ENCODE measurements at places on chromosomes 11 and 22.

DNA sequence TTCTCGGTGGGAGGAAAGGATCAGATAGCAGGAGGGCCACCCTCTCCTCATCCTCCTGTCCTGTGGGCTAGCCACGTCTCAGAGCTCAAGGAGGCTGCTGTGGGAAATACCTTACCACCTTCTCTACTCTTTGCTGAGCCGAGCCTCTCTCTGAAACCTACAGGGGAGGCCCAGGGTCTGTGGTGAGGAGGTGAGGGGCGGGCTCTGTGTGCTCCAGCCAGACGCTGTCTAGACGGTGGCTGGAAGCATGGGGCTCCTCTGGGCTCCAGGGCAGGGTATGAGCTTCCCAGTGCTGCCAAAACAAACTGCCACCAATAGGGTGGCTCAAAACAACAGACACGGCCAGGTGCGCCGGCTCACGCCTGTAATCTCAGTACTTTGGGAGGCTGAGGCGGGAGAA is 5.5 kb upstream of the TMPRSS6 start:
- no peak for DNase-seq

DNA sequence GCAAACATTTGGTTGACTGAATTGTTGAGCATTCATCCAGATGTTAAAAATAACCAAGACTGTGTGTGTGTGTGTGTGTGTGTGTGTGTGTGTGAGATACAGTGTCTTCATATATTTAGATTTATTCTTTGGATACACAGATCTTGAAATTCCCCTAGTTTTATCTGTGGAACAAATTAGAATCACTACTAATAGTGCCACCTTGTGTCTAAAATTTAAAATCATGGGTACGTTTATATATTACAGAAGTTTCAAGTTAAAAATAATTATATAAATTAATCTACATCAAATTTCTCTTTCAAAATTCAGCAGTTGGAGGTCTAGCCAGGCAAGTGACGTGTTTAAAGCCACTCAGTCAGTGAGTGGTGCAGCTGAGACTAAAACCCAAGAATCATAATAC is 1566.2 kb upstream of the TENM4 start:
- no peak for DNase-seq

- no peak for DNase-seq
These were observed 17.5 kb upstream of the ARAP1 start for GRCh38 chr11:72769680-72770079.

DNA sequence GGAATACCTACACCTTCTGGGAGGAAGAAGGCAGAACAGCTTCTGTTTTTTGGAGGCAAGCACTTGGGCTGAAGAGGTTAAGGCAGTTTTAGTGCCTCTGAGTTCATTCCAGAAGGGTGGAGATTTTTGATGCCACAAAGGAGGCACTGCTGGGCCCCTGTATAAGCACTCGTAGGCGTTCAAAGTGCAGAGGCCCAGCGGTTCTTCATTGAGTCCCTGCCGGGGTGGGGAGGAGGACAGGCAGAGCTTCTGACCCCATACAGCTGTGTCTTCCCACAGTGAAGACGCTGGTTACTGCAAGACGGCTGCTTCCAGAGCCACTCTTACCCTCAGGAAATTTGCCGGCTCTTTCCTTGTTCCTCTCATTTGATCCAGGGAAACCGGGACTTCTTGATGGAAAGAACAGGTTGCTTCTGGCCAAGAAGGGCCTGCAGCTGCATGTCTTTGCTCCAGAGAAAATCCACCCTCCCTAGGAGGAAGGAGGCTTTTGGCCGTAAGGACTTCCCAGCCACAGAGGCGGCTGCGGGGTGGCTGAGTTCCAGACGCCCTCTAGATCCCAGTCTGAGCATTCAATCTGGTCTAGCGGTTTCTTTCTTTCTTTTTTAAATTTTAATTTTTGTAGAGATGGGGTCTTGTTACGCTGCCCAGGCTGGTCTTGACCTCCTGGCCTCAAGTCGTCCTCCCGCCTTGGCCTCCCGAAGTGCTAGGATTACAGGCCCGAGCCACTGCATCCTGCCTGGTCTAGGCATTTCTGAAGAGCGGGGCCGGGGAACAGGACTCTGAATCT is 9.4 kb downstream of the ADAMTS15 start:
- no peak for DNase-seq

- DNase-seq: no peak
These were observed 19.4 kb downstream of the NFAM1 start for GRCh38 chr22:42412744-42413333.

GRCh38 chr11:76736773-76737495 is 46.2 kb upstream of the TSKU start:
- no peak for DNase-seq

DNA sequence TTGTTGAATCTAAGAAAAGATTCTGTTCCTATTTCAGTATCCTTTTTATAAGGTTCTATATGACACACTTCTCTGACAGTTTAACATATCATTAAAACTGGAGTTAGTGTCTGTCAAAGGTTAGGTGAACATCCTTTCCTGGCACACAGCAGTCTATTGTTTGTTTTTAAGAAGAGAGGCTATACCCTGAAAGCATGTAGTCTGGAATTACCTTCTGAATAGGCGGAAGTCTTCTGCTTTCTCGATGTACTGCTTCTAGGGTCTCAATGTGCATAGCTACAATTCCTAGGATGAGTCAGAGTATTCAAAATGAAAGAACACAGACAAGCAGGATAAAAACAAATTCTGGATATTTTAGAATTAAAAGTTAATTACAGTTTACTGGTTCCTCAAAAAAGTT is 188.6 kb downstream of the SWAP70 start:
- DNase-seq: no peak

DNA sequence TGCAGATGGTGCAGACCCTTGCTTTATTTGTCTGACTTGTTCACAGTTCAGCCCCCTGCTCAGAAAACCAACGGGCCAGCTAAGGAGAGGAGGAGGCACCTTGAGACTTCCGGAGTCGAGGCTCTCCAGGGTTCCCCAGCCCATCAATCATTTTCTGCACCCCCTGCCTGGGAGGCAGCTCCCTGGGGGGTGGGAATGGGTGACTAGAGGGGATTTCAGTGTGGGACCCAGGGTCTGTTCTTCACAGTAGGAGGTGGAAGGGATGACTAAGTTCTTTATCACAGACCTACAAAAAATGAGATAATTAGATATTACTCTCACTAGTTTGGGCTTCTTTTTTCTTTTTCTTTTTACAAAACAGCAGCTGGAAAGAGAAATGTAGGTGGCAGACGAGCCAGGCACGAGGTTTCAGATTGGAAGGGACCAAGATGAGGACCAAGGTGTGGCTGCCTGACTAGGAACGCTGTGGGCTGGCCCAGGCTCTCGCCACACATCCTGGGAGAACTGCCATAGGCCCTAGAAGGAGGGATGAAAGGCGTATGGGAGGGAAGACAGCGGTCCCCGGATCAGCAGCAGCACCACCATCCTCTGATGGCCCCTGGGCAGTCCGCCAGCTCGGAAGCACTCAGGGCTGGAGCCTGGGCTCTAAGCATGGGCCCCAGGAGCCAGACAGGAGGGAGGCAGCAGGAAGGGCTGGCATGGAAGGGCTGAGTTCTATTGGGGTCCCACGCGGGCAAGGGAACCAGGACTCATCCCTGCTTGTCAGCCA is 14.2 kb downstream of the TXN2 start:
- DNase-seq: no peak

DNA sequence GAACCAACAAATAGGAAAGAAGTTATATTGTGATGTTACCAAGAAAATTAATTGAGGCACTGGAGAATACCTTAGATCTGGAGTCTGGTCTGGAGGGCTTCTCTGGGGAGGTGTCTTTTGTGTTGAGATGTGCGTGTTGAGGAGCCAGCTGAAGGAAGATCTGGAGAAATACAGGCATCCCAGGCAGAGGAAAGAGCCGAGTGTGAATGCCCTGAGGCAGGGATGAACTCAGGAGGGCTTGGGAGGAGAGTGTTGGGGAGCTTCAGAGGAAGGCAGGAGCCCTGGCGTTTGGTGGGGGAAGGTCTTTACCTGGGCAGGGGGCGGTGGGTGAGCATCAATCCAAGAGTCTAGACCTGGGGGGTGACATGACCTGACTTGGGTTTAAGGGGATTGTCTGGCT is 13.1 kb downstream of the SYNGR1 start:
- DNase-seq: no peak

- DNase-seq: no peak
These were observed 15.3 kb downstream of the OR51M1 start for GRCh38 chr11:5398936-5399335.

DNA sequence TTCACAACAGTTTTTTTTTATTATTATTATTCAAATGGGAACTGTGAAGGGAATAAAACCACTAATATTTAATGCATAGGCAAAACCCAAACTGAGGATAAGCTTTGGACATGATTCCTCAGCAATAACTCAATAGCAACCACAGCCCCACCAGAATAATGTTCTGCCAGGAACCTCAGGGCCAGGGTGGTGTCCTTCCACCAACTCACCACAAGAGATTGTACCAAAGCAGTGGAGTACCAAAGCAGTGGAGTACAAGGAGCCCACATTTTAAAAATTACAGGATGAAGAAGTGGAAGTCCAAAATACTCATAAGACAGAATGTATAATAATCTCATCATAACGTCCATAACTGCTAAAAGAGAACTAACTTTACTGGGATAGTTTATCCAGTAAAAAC is 32.5 kb upstream of the FZD4 start:
- no peak for DNase-seq

All from activated CD4-positive, alpha-beta T cell treated with anti-CD3 and anti-CD28 coated beads, Interleukin-10, Interleukin-2, amounts not matched to agents 100 ng/mL and 50 ng/mL, durations not matched to agents 16 hours and 8 hours (primary cell).